Progenitor cell of endocrine pancreas (in vitro differentiated cells): ENCODE measurements at places on chromosomes 7 and 10.

- DNase-seq: no peak
Measured at GRCh38 chr10:95467162-95467599, 94.0 kb downstream of the SORBS1 start.

DNA sequence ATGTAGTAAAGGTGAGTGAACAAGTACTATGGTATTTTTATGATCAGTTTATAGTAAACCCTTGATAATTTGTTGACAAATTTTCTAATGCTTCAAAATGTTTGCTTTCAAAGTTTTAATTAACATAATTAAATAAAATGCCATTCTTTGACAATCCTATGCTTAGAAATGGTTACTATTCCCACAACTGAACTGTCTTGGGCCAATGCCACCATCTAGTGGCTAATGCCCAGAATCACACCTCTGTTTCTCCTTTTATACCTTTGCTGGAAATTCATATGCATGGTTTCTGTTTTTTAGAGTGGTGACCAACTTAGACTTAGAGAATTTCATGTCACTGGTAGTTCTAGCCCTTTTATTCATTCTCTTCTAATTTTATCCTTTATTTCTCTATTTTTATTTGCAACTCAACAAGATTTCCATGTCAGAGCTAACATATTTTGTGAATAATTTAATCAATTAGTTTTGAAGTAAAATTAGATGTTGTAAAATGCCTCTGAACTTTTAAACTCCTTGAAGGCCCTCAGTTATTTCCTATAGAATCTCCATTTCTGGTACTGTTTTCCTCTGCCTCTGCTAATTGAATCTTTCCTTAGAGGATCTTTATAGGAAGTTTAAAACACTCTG, 31.1 kb downstream of the PCGF5 start:
- peak; percentile 19 for DNase-seq

DNA sequence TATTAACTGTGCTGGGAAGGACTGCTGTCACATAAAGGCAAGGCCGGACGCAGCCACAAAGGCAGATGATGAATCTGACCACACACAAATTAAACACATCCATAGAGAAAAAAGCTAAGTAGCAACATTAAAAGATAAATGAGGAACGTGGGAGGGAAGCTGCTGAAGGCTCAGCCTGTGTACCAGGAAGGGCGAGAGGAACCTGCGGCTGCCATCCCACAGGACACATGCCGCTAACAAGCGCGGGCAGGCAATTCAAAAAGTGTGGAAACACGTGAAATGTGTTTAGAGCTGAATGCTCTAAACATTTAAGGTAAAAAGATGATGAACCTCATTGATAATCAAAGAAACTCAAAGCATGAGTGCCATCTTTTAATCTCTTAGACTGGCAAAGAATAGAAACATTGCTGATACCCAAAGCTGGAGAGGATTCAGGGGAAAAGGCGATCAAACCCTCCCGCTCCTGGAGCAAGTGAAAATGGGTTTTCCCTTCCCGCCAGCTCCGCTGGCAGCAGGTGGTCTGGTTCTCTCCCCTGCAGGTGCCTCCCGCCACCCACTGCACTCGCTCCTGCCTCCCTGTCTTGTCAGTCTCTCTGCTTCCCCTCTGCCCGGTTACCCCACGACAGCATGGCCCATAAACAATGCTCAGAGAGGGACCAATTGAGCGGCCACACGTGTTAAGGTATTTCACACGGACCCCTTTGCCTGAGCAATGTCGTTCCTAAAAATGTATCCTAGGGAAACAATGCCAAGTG, 4.2 kb downstream of the STK32C start:
- no peak for DNase-seq

GRCh38 chr7:133290041-133290440, 37.2 kb downstream of the EXOC4 start:
- no peak for DNase-seq

- DNase-seq: no peak
Measured at GRCh38 chr10:112507046-112507445, 60.0 kb downstream of the VTI1A start.

GRCh38 chr10:119323085-119324016, 116.0 kb downstream of the GRK5 start:
- DNase-seq: no peak

DNA sequence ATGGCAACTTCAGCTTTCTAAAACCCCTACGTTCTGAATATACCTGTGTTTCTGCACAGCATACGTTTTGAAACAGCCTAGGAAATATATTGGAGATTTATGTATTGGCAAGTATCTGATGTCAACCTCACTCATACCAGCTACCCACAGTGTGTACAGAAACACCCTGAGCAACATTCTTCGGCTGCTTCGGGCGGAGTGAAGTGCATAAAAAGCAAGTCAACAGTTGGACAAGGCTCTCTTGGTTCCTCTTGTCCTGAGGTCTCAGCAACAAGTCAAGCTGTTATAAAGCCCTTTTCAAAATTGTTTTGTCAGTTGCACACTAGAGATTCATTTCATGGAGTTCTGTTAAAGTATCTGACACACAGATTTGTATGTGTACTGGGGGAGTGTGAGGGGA, 40.0 kb upstream of the PAPSS2 start:
- DNase-seq: no peak

- DNase-seq: no peak
Measured at GRCh38 chr10:76082232-76082631, 650.8 kb downstream of the LRMDA start.

DNA sequence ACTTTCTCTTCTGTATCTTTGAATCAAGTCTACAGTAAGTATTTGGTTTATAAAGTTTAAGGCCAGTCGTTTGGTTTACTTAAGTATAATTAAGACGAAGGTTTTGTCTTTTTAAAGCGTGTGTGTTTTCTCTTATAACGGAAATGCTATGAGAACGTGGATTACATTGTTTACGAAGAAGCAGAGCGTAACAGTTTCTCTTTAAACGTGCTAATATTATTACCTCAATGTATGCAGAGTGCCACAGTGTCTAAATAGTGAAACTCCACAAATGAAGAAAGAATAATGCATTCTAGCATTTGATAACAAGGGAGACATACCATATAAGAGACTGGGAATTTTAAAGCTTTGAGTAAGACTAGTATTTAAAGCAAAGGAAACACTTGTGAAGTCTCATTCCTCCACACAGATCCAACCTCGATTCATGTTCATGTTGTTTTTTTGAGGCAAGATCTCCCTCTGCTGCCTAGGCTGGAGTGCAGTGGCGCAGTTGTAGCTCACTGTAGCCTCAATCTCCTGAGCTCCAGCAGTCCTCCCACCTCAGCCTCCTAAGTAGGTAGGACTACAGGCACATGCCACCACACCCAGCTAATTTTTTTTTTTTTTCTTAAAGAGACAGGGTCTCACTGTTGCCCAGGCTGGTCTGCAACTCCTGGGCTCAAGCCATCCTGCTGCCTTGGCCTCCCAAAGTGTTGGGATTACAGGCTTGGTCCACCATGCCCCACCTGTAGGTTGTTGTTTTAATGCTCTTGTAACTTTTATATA, 75.1 kb downstream of the ANKRD61 start:
- DNase-seq: no peak

GRCh38 chr10:93189944-93190343, 116.3 kb downstream of the CYP26A1 start:
- no peak for DNase-seq

DNA sequence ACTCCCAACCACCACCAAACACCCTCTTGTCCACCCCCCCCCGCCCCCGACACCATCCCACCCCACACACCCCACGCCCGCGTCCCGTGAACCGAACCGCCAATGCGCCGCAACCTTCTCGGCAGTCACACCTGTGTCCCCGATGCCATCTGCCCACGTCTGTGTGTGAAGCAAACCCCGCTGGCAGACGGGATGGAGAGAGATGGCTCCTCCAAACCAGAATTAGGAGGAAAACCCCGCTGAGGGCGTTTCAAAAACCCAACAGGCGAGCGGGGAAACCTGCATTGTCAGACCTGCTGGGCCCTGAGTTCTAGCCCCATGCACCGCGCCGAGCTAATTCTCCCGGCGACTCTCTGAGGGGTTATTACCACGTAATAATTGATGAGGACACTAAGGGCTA, 28.6 kb upstream of the KCNK18 start:
- no peak for DNase-seq

DNA sequence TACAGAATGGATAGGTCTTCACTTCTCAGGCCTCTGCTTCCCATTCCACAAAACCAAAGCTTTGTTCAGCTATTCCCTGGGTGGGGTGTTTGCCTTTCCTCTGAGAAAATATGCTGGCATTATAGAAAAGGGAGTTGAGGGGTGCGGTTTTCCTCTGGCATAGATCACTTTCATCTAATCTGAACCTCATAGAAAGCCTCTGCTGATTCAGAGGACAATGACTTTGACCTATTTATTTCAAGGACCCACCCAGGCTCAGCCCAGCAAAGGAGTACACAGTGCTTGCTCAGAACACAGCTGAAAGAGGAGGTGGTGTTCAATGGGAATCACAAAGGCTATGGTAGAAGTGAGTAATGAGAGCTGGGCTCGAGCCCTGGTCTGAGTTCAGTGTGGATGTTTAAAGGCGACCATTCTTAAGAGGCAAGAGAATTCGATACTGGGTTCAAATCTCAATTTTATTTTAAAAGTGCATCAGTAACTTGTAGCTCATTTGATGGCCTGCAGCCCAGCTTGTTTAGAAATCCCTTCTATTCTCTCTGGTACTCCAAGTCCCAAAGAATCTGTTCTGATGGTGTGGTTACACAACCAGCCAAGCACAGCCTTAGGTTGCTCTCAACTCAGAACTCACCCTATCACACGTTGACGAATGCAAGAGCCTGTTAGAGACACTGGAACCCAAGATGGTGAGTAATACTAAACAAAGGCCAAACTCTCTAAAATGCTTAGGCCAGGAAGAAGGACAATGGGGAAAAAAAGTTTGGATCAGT, 1012.8 kb downstream of the LRMDA start:
- no peak for DNase-seq

DNA sequence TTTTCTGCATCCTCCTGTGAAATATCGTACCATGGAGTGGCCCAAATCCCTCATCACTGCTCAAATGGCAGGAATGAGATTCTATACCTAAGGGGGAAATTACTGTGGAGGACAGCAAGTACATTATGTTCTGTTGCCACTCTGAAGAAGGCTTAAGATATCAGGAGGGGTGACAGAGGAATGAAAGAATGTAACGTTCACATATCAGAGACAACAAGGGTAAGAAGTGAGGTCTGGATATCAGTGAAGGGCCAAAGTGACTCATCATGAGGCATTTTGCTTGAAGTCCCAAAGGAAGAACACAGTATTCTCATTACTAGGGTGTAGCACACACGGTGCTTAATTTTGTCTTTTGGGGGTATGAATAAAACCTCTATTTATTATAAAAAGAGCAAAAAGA, 71.5 kb upstream of the SLC13A1 start:
- no peak for DNase-seq

DNA sequence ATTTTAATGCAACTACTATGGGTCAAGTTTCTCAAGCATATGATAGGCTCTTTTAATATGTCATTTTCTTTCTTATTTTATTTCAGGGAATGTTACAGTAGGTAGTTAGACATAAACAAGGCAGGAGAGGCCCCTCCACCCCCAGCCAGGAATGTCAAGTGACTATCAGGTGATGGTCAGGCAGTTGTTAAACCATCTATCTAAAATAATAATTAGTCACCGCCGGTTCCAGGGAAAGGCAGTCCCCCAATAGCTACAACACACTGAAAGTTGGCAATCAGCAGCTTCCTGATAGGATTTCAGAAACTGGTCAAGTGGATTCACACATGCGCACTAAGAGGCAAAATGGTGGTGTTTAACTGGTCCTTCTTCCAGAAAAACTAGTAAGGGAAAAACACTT, 9.3 kb downstream of the OLAH start:
- no peak for DNase-seq

- DNase-seq: no peak
Measured at GRCh38 chr10:125095228-125095627, 65.1 kb downstream of the CTBP2 start.

DNA sequence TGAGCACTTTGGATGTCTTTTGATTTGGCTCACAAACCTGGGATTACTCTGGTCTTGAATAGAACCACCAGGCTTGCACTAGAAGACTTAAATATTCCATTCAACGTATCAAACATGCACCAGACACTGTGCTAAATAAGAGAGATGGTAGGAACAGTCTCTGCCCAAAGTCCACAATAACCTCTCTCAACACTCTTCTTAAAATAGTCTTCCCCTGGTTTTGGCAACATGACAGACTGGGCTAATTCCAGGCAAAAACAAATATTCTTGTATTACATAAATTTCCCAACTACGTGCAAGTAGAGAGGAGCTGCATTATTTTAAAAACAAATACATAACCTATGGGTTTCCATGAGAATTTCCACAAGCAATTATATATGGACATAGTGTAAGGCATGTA, 64.8 kb upstream of the PAPSS2 start:
- no peak for DNase-seq

- no peak for DNase-seq
Measured at GRCh38 chr7:36601601-36602000, 122.7 kb downstream of the AOAH start.

- no peak for DNase-seq
Measured at GRCh38 chr7:147990942-147991341, 599.6 kb upstream of the C7orf33 start.

DNA sequence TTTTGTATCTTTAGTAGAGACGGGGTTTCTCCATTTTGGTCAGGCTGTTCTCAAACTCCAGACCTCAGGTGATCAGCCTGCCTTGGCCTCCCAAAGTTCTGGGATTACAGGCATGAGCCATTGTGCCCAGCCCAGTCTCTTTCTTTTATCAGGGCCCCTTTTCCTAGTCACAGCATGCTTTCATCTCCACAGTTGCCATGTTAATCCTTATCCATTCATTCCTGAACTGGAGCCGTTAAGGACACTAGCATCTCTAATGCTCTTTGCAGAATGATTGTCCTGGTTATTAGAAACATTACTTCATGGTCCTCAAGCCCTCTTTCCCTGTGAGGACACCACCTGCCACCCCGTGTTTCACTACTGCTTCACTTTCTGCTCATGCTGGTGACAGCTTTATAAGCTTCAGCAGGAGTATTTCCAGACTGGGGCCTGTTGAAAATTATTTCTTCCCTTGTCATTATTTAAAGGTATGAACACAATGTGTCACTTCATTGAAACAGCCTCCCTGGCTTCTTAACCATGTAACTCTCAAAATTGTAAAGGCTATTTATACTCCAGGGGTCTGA, 313.9 kb downstream of the BMPER start:
- no peak for DNase-seq

GRCh38 chr7:29040579-29040925, 82.4 kb upstream of the TRIL start:
- DNase-seq: no peak

- no peak for DNase-seq
Measured at GRCh38 chr7:6644728-6645127, 7.6 kb downstream of the ZNF316 start.

- DNase-seq: no peak
Measured at GRCh38 chr7:44060091-44060947, 5.0 kb downstream of the PGAM2 start.
